Stimulated activated CD8-positive, alpha-beta memory T cell treated with anti-CD3 and anti-CD28 coated beads, Interleukin-7, amount 100 ng/mL, for 24 hours (primary cell): ENCODE measurements at places on chromosomes 4 and X.

- DNase-seq: no peak
These were observed 611.3 kb upstream of the CPXCR1 start for GRCh38 chrX:88135735-88136134.

GRCh38 chr4:29278585-29278984 lies 1441.6 kb upstream of the PCDH7 start:
- DNase-seq: no peak

- DNase-seq: no peak
These were observed 441.1 kb downstream of the KCNIP4 start for GRCh38 chr4:21507439-21507838.

DNA sequence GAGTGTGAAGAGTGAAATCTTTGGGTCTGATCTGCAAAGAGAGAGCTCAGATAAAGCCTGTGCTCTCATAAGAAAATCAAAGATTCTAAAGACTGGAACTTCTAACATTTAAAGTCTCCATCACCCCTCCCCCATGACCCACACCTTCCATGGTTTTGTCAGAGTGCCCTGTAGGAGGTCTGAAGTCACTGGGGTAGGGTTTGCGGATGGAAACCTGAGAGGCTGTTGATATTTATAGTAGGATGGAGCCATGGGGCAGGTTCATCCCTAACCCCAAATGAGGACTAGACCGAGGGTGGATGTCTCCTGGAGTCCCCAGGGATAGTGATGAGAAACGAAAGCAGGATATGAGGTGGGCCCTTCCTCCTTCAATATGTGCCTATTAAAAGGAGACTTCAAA lies 28.4 kb upstream of the NLGN4X start:
- no peak for DNase-seq

GRCh38 chr4:148173397-148174017 lies 268.7 kb downstream of the NR3C2 start:
- DNase-seq: no peak

DNA sequence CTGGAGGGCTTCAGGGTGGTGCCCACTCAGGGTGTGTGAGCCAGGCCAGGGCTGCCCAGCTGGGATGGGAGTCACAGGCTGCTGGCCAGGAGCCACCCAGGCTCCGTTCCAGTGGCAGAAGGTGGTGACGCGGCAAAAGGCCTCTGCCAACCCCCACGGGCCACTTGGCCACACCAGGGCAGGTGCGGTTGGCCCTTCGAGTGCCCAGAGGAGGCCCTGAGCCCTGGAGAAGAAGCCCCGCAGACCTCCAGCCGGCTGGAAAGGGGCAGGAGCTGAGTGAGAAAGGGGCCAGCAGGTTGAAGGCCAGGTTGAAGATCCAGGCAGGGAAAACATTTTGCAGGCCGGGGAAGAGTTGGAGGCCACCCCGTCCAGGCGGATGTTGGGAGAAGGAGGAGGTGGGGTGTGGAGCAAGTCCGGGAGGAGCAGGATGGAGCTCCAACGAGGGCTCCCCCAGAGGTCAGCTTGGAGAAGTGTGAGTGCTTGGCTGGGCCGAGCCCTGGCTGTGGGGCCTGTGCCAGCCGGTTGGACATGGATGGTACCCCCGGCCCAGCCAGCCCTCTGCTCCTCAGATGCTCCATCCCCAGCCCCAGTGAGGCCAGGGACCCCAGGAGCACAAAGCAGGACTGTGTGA lies 2.8 kb upstream of the CPLX1 start:
- no peak for DNase-seq

DNA sequence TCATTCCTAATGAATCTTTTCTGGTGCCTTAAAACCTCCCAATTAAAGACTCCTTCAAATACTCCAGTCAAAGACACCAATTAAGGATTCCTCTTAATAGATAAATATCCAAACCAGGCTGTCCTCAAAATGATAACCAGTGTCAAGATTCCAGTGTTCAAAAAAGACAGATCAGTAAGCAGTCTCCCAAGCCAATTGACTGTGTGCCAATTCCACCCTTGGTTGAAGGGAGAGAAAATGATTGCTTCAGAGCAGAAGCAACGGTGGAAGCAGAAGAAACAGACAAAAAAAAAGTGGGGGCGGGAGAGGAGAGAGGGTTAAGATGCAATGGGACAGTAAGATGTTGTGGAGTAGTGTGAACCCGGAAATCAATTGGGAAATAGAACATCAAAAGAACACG lies 216.0 kb upstream of the FTHL17 start:
- DNase-seq: no peak

GRCh38 chrX:10485326-10485725 lies 135.1 kb downstream of the MID1 start:
- no peak for DNase-seq

DNA sequence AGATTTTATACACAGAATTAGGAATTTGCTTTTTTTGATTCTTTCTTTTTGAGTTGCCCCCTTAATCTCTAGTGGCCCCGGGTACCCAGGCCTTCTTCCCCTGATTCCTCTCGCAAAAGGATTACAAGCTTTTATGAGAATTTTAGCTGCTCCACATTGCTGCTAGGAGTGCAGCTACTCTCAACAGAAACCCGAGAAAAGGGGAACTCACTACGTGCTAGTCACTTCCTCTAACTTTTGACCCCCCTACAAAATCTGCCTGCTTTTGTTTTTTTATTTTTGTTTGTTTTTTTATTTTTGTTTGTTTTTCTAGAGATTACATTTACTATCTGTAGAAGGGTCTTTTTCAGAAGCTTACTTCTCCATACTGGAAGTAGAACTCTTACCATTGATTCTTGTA lies 64.1 kb downstream of the ZNF81 start:
- DNase-seq: no peak

GRCh38 chr4:94654714-94655113 lies 103.0 kb upstream of the BMPR1B start:
- no peak for DNase-seq

DNA sequence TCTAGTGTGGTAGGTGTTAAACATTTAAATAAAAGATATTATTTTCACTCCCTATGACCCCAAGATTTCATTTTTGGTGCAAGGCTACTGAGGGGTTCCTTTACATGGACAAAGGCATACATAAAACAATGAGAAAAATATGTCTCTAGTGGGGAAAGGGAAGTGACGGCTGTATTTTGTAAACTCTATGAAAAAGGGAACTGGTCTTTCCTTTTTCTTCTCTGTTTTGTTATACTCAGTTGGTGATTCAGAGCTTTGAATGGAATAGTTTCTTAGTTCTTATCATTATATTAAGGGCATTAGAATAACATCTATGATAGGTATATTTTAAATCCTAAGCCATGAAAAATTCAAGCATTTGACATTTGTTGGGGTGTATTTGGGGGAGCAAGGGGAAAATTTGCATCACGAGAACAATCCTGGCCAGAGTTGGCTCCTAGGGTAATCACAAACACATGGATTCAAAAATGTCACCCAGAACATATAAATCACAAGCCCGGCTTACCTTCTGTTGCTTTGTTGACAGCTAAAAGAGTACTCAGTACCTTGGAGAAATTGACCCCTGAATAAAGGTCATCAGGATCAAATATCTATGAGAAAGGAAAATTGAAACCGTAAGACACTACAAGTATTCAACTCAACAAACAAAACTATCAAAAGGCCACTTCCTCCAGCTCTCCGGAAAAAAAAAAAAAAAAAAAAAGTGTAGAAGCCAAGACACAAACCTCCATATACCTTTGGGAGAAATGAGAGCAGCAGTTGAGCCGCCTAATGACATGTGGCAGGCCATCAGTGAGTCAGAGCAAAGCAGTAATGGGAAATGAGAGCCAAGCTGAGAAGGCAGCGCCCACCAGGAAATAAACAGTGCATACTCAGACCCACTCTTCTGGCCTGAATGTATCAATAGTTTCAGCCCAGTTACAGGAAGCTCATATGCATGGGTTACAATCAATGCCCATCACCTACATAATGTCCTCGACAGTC lies 33.4 kb downstream of the ARHGEF6 start:
- no peak for DNase-seq

DNA sequence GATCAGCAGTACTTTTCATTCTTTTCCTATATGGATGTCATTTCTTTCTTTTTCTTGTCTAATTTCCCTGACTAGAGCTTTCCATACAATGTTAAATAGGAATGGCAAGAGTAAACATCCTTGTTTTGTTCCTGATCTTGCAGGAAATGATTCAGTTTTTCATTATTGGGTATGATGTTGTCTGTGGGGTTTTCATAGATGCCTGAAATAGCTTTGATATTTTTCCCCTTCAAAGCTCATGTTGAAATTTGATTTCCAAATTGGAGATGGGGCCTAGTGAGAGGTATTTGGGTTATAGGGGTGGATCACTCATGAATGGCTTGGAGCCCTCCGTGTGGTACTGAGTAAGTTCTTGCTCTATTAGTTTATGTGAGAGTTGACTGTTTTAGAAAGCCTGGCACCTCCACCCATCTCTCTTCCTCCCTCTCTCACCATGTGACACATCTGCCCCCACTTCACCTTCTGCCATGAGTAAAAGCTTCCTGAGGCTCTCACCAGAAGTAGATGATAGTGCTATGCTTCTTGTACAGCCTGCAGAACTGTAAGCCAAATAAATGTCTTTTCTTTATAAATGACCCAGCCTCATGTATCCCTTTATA lies 22.3 kb upstream of the VSIG1 start:
- no peak for DNase-seq

- DNase-seq: no peak
These were observed 73.4 kb upstream of the MAGEB2 start for GRCh38 chrX:30141966-30142365.

GRCh38 chr4:183561905-183562304 lies 57.0 kb downstream of the ING2 start:
- no peak for DNase-seq

DNA sequence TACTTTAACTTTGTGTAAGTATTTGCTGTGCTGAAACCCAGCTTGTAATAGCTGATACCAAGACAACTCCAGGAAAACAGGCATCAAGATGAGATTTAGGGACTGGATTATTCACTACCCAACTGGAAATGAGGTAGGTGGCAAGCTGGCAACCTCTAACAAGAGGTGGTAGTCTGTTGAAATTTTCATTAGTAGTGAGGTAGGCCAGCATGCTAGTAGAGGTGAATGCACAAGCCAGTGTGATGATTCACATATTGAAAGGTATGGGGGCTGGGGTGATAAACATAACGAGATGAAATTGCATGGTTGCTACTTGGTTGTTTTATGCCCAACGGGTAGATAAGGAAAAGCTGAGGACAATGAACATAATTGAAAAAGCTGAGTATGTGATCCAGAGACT lies 8.5 kb upstream of the TMPRSS11D start:
- DNase-seq: no peak

GRCh38 chr4:88729146-88729760 lies 31.6 kb upstream of the NAP1L5 start:
- DNase-seq: no peak

DNA sequence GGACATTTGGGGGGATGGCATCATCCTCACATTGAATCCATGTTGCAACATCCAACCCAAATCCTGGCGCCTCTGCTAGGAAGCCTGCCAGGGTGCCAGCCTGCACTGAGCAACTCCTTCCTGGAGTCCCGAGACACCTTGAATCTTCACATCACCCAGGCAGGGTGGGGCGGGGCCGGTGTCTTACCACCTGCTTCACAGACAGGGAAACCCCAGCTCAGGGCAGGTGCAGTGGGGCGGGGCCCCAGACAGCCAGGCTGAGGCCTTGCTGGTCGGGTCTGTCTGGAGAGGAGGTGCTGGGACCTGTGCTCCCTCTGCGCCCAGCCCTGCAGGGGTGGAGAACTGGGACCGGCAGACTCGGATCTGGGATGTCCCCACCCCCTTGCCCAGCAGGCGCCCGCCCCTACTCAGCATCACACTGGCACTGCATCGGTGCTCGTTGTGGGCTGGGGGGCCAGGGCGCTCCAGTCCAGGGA lies 31.5 kb upstream of the HTRA3 start:
- no peak for DNase-seq

GRCh38 chr4:105651884-105652283 lies 56.6 kb downstream of the INTS12 start:
- DNase-seq: no peak
